Stromal cell of bone marrow (primary cell): ENCODE measurements at places on chromosomes 6 and 20.

DNA sequence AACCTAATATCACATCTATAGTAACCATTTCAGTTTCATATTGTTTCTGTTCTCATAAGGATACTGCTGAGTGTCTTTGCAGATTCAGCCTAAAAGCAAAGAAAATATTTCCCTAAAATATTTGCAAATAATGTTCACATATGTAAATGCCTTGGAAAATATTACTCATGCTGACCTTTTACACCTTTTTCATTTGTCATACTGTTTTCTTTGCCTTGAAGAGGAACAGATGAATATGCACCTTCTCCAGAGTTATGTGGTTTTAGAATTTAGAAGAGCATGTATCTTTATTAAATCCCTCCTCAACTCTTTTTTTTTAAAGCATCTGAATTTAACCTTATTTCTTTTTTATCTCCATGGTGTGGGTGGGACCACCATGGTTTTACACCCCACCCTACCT, 32.5 kb downstream of the NDUFAF5 start:
- no peak for DNase-seq

DNA sequence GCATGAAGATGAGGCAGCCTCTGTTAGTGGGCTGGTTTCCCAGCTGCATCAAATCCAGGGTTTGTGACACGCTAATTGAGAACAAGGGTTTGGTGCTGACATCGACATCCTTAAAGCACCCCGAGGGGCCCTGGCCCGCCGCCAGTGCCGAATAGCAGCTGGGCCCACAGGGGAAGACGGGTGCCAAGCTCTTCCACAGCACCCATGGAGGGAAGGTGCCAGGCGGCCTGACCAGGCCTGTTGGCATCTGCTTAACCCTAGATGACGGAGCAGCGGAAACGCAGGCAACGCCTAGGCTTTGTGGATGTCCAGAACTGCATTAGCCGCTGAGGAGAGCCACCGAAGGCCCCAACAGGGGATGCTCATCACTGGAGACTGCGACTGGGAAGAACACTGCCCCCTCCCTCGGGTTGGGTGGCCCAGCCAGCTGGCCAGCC, 16.0 kb downstream of the UQCC2 start:
- DNase-seq = no peak

DNA sequence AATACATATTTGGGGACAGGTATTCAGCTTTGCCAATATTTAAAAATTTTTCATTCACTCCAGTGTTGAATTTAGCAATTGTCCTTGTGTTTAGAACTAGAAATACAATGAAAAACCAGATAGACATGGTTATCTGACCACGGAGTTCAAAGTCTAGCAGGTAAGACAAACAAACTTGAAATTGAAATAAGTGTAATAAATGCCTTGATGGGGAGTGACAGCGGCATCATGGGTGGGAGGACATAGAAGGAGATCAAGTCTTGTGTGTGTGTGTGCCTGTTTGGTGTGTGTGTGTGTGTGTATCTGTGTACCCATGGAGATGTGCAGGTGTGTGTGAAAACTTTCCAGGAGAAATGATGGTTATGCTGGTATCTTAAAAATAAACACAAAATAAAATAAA, 750.0 kb upstream of the CITED2 start:
- DNase-seq = no peak

DNA sequence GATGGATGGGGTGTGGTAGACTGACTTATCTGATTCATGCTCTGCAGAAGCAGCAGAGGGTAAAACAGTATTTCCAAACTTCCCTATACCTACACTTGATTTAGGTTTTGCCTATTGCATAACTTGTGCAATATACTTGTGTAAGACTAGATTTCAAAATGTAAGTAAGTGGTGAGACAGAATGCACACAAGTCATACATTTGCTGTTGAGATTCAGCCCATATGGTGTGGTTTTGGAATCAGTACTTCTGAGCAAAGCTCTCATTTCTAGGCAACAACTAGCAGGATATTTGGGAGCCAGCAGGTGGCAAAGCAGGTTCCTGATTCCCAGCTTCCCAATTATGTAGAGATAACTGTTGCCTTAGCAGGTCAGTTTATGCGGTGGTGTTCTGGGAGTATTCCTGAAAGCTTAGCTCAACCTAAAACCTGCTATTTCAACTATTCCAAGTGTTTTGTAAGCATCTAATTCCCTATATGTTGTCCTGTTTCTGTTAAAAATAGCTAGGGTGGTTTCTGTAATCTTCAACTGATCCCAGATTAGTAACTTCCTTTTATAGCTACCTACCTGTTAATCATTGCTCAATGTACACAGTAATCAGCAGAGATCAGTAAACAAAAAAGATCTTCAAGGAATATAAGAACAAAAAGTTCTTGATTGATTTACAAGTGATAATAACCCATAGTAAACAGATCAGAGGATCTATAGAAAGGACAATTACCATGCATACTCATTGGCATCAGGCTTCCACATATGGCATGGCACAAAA, 8.5 kb upstream of the FABP7 start:
- no peak for DNase-seq

- DNase-seq = no peak
Observed at GRCh38 chr20:57787151-57787989, 77.6 kb upstream of the PMEPA1 start.

GRCh38 chr20:21378259-21378658, 19.1 kb downstream of the NKX2-4 start:
- DNase-seq = no peak
